Kidney capillary endothelial cell (primary cell): ENCODE measurements at places on chromosomes 3 and 15.

- DNase-seq: no peak
Observed at GRCh38 chr3:100022506-100022905, 91.8 kb downstream of the FILIP1L start.

- DNase-seq: no peak
Observed at GRCh38 chr15:41996376-41996775, 24.0 kb upstream of the EHD4 start.

- DNase-seq: no peak
Observed at GRCh38 chr3:86961297-86961696, 29.7 kb downstream of the VGLL3 start.

DNA sequence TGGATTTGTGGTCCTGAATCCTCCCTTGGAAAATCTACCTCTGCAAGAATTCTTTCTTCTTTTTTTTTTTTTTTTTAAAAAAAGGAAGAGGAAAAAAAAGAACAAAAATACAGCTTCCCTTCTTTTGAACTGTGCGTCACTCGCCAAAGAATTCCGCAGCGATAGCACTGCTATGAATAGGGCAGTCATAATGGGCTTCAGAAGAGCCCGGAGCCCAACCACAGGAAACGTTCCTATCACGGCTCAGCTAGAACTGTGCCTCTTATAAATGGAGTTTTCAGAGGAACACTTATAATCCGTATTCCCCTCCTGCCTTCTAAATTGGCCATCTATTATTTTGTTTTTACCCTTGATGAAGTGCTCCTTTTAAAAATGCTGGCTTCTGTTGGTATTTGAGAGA lies 227.7 kb downstream of the ADAMTS17 start:
- DNase-seq: peak; percentile 64

- DNase-seq: no peak
Observed at GRCh38 chr3:150133293-150133692, 162.6 kb upstream of the PFN2 start.

- no peak for DNase-seq
Observed at GRCh38 chr3:31592764-31593163, 60.0 kb downstream of the STT3B start.

DNA sequence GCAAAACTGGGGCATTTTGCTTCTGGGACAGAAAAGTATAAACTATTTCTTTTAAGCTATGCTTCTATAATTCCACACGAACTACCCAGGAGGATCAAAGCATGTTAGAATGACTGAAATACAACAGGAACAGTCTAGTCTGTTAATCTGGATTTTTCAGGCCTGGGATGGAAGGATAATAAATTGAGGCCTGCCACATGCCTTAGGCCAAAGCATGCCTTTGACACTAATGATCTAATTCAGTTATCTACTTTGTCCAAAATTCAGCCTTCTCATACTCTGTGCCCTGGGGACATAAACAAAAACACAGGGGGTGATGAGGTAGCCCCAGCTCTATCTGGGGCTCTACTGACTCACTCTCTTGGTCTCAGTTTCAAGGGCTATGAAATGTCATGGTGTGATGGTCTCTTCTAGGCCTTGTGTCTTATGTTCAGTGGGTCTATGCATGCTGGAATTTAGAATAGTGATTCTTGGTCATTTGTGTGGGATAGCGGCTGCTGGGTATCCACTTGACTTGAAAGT lies 32.5 kb downstream of the GAP43 start:
- DNase-seq: no peak

DNA sequence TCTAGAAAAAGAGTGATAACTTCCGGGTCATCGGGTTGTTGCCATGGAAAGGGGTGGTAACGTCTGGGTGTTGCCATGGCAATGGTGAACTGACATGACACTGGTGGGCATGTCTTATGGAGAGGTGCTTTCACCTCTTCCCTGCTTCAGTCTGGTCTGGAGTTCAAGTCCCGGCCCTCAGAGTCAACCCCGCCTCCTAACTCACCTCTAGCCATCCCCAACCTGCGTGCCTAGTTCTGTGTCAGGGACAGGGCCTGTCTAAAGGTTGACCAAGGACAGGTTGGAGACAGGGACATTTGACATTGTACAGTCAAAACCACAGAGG lies 96.0 kb downstream of the LSM3 start:
- DNase-seq: no peak

DNA sequence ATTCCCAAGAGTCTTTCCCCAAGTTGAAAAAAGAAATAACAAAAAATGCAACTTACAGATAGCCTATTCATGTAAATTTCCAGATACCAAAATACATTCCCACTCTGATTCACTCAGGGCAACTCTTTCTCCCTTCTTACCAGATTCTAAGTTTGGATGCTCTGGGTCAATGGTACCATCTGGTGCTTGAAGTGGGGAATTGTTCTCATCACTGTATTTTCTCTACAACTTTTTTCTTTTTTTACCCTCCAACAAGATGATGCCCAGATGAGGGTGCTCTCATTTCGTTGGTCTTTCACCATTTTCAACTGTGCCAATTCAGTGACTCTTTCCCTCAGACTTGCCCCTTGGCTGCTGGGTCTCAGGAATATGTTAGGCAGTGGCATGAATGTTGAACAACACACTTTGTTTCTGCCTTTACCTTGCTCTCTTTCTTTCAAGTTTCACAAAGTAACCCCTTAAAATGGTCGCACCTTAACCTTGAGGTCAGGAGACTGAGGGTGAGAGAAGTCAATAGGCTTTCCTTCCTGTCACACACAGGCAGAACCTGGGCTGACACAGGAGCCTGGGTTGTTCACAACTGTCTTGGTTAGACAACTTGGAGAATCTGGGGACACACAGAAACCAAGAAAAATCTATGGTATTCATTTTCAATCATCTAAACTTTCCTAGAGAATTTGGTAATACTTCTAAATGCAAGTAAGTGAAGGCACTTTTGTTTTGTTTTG lies 330.7 kb upstream of the SLCO3A1 start:
- DNase-seq: no peak

DNA sequence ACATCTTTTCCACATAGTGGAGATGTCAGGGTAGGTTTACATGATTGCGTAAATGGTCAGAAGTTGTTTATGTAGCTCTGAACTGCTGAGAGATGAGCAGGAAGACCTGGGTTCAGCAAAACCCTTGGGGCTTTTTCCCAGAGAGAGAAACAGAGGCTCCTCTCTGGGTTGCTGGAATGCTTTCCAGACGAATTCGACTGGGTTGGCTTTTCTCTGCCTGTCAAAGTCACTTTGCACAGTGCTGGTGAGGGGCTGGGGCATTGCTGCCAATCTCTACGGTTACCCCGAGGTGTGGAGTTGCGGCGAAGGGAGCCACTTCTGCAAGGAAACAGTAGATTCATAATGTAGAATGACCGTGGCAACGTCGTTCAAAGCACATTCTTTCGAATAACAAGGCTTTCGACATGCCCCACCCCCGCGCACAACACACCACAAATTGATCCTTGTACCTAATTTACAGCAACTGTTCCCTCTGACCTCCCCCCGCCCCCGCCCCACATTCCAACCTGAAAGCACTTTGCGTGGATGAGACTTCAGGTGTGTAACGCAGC lies 950 bp upstream of the CNTN4 start:
- DNase-seq: no peak

DNA sequence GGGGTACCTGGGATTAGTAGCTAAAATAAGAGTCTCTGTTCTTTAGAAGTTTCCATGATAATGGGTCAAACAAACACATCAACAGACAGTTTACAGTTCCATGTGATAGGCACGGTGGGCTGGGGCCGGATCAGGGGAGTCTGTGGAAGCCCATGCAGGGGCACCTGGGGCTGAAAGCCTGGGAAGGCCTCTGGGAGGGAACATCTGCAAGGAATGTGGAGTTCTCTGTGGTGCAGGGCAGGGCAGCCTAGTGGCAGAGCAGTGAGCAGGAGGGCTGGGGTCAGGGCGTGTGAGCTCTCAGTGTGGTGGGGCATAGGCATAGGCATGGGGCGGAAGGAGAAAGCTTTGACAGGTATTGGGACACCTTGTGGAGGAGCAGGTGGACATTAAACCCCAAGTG lies 207.7 kb upstream of the TRIM42 start:
- no peak for DNase-seq

- no peak for DNase-seq
Observed at GRCh38 chr15:34851751-34852150, 56.4 kb upstream of the ACTC1 start.

GRCh38 chr3:103085465-103085864 lies 650.6 kb downstream of the ZPLD1 start:
- DNase-seq: no peak

- peak; percentile 69 for DNase-seq
Observed at GRCh38 chr3:41041462-41041861, 157.8 kb upstream of the CTNNB1 start.

DNA sequence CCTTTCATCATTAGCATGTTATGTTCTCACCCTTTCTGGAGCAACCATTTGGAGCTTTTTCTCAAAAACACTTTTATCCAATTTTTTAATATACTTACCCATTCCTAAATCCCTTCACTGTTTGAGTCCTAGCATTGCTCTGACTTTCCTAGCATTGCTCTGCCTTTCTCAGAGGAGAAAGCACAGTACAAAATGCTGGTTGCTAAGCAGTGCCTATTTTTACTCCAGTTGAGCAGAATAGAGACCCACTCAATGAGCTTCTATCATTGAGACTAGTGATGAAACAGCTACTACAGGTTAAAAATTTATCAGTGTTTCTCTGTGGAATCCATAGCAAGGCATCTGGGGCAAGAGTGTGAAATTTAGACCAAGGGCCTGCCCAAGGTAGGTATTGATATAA lies 21.8 kb upstream of the IL1RAP start:
- DNase-seq: no peak

GRCh38 chr3:195401943-195402342 lies 40.9 kb downstream of the ACAP2 start:
- DNase-seq: no peak

- no peak for DNase-seq
Observed at GRCh38 chr15:85760531-85761371, 34.0 kb downstream of the KLHL25 start.

GRCh38 chr15:88106074-88106473 lies 150.5 kb downstream of the NTRK3 start:
- no peak for DNase-seq

- no peak for DNase-seq
Observed at GRCh38 chr3:138323971-138324370, 5.7 kb downstream of the NME9 start.

DNA sequence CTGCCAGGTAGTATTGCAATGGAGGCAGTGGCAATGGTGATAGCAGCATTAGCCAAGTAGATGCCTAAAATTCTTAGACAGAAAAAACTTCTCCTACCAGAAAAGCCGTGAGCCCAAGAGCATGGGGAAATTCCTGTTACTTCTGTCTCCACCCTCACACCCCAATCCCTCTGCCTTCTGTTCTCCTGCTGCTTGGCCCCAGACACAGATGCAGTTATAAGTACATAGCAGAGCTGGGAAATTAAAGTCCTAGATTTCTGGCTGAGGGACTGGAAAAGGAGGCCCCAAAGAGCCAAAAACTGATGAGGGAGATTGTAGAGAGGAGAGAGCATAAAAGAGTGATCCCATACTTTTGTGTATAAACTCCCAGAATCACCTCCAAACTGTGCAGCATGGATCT lies 166.9 kb downstream of the SMAD6 start:
- no peak for DNase-seq

- DNase-seq: no peak
Observed at GRCh38 chr15:95439922-95440376, 890.6 kb upstream of the NR2F2 start.

DNA sequence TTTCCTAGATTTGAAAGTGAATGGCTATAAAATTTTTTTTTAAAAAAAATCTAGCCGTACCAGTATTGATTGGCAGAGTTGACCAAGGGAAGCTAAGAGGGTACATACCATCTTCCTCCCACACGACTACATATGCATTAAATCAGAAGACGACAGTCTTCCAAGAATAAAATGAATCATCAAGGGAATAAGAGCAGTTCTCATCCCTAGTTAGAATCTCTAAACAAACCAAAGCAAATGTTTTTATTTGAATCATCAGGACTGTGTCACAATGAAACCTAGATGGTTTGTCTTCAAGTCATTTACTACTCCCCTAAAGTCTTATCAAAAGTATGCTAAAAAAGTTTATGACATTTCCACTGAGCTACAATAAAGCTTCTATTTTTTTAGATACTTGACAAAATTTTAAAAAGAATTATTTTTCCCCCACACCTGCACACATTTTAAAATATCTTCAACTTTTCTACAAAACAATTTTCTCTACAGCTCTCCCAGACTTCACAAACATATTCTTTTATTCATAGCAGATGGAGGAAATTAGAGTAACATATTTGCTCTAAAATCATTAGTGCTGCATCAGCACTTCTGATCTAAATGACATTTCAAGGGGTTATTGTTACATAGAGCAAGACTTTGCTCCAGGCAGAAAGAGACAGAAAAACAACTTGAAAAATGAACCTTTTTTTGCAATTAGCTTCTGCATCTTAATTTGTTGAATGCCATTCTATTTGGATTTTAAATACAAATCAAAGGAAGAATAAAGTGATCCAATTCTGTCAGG lies 547.1 kb downstream of the FHIT start:
- no peak for DNase-seq

- no peak for DNase-seq
Observed at GRCh38 chr3:77935418-77935817, 895.5 kb downstream of the ROBO2 start.

DNA sequence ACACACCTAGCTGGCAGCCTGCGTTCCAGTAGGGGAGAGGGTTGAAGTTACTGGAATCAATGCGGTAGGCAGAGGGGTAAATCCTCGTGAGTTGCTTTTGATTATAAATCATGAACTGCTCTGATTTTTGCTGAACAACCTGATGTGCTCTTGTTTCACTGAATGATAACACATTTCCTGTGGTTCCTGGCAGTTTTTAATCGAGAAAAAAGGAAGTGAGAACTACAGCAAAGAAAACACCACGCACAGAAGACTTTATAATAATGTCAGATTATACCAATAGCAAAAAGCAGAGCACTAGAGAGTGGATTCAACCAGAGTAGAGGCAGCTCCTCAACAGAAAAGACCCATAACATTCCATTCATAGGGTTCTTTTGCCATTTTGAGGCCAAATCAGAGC lies 200.8 kb upstream of the STRIT1 start:
- DNase-seq: no peak

DNA sequence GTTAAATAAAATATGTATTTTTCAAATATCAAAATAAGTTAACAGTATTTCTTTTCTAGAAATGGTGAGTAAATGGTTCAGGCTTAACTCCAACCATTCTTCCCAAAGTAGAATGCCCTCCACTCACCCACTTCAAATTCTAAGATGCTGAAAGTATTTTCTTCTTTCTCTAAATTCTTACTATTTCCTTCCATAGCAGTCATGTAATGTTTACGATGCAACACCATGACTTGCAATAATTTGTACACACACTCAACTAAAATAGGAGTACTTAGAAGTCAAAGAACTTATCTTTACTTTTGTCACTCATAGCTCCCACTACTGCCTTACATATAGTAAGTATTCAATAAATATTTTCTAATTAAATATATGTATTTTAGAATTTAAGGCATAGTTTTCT lies 65.0 kb downstream of the AQR start:
- DNase-seq: no peak

- DNase-seq: no peak
Observed at GRCh38 chr15:85458764-85459163, 78.4 kb downstream of the AKAP13 start.

GRCh38 chr15:68783226-68784058 lies 37.3 kb downstream of the ANP32A start:
- DNase-seq: no peak
